ENCODE measurements at places on chromosomes 5 and 9.

DNA sequence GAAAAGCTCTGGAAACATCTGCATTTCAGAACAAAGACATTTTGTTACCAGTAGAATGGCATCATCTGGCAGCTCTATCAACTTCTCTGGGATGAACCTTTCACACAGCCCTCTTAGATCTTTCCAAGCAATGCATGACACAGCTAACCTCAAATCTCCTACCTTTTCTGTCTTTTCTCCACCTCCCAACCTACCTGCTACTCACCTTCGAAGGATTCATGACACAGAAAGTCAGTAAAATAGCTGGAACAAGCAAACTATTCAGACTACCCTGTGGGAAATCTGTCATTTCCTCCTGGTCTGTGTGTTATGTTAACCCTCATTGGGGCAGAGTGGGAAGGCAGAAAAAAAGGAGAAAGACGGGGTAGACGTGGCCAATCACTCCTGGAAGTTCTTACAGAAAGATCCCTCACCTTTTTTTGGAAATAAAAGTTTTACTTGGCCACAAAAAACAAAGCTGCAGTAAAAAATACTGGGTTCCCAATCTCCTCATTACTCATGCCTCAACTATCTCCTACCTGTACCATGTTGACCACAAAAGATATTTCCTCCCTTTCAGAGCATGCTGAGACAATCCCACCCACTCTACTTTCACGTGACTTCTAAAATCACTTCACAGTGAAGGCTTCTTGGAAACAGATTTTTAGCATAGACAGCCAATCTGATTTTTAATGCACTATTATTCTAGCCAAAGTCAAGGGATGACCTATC lies 362.1 kb upstream of the RFX3 start:
- DNase-seq: no peak

DNA sequence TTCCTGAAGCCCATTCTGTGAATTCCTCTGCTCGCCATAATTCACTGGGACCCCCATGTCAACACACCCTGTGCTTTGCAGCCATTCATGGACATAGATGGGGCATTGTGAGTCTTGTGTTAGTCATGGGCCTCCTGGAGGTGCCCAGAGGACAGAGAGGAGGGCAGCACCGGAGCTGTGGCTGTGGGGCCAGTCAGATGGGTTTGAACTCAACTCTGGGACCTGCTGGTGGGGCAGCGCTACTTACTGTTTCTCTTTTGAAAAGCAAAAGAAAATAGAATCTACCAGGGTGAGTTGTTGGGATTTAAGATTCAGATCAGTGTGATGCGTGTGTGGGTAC lies 11.3 kb upstream of the EXOC3 start:
- DNase-seq: no peak

DNA sequence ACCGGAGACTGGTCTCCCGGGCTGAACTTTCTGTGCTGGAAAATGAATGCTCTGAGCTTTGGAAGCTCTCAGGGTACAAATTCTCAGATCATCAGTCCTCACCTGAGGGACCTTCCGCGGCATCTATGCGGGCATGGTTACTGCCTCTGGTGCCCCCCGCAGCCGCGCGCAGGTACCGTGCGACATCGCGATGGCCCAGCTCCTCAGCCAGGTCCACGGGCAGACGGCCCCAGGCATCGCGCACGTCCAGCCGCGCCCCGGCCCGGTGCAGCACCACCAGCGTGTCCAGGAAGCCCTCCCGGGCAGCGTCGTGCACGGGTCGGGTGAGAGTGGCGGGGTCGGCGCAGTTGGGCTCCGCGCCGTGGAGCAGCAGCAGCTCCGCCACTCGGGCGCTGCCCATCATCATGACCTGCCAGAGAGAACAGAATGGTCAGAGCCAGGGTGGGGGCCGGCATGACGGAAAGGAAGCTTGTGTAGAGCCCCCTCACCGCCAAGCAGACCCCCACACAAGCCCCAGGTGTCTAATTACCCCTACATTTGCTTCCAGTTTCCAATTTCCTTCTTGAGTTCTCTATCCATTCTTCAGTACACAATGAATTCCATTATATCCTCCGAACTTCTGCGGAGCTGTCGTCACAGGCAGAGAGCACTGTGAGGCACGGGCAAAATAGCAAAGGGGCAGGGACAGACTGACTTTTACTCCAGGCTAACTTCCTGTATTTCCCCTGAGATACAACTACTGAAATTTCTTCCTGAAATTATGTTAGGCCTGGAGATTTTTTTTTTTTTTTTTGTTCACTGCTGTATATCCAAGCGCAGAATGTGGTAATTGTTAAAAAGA lies 23.2 kb downstream of the CDKN2A start:
- DNase-seq: no peak

DNA sequence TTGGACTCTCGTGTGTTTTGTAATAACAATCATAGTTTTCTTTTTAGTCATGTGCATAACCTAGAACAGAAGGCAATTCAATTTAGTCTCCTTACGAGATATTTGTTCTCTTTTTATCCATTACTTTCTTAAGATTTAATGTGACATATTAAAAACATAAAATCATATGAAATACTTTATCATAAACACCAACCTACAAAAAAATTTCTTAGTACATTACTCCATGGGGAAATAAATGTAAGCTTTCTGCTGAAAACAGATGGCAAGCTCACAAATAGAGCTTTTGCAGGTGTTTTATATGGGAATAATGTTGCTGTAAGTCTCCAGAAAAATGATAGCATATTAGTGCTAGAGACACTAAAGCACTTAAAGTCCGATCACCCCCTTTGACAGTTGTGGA lies 1035.2 kb upstream of the ARRDC3 start:
- no peak for DNase-seq

- no peak for DNase-seq
Observed at GRCh38 chr5:102277144-102277543, 18.9 kb downstream of the SLCO4C1 start.

DNA sequence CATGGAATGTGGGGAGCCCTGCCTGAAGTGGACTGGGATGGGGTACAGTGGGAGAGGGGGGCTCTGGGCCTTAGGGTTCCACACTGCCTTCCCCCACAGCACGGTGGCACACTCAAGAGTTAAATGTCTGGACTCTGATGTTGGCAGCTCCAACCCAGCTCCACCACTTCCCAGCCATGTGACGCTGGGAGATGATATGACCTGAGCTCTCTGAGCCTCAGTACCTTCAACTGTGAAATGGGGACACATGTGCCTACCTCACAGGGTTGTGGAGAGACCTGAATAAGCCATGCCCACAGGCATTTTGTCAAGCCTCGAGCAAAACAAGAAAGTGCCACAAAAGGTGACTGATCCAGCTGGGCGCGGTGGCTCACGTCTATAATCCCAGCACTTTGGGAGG lies 3.4 kb upstream of the PDGFRB start:
- DNase-seq: no peak

DNA sequence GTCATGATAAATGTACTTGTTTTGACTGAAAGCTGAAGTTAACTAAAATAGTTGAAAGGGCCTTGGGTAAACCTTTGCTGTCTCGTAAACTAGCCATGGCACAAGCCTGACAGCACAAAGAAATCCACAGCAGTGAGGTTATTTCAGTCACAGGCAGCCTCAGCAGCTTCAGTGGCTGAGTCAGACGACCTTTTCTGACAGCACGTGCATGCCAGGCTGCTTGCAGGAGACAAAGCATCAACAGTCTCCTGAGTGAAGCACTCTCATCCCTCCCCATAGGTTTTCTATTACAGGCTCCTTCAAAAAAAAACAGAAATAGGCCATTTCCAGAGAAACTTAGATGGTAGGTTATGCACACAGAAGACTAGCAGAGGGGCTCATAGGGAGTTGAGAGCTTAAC lies 34.6 kb downstream of the OXCT1 start:
- DNase-seq: peak; percentile 63

GRCh38 chr5:101435768-101436167 lies 532.7 kb upstream of the ST8SIA4 start:
- no peak for DNase-seq

DNA sequence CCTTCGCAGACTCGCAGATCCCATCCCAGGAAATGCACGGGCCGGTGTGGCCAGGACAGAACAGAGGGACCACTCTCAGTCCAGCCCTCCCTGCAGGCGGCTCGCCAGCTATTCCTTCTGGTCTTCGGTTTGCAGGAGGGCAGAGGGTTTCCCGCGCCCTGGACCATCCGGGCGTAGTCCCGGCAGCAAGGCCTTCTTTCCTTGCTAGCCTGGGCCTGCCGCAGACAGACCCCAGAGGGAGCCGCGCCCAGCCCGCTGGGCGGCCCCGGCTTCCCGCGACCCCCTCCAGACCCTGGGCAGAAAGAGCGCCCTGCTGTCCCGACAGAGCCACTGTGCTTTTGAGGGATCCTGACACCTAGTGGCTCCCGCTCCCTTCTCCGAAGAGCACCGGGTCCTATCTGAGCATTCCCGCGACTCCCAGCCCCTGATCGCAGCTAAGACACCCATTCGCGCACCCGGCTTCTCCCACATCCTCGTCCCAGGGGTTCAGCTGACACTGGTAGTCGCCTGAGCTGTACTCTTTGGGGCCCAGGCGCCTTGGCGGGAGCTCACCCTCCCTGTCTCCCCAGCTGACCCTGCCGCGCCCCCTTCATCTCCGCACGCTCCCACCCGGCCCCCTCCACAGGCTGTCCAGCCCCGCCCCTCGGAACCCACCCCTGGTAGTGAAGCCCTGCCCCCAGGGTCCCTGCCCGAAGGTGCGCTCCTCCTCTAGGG lies 1.1 kb downstream of the CFAP90 start:
- no peak for DNase-seq

DNA sequence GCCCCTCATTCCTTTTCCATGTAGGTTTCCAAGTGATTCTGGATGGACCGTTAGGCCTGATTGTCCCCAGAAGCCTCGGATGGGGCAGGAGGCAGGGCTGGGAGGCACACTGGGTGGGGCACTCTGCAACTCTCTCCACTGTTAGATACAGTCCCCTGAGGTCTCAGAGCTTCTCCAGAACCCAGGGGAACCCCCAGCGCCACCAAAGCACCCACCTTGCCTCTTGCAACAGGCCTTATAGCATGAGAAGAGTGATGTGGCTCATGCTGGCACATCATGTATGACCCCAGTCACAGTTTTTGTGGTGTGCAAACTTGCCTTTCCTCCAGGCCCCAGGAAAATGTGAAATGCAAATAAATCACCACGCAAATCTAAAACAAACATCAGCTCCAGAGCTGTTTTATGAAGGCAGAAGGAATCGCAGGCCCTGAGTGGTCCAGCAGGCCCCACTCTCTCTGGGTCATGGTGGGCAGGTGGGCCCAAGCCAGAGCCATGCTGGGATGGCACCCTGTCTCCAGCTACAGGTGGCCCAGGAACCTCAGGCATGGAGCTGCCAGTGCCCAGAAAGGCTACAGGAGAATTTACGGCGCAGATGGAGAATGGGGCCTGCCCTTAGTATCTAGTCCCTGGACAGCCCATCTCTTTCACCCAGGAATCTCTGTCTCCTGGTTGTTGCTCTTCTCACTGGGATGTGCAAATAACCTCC lies 36.3 kb upstream of the CDKN2AIPNL start:
- no peak for DNase-seq

GRCh38 chr9:7653262-7653661 lies 146.3 kb downstream of the DMAC1 start:
- DNase-seq: no peak

GRCh38 chr9:131676431-131676972 lies 63.4 kb downstream of the RAPGEF1 start:
- no peak for DNase-seq

- no peak for DNase-seq
Observed at GRCh38 chr9:115036691-115037090, 81.3 kb downstream of the TNC start.

GRCh38 chr9:126623314-126623666 lies 9.6 kb downstream of the LMX1B start:
- DNase-seq: no peak

- DNase-seq: no peak
Observed at GRCh38 chr9:131112374-131113154, 12.8 kb upstream of the NUP214 start.

DNA sequence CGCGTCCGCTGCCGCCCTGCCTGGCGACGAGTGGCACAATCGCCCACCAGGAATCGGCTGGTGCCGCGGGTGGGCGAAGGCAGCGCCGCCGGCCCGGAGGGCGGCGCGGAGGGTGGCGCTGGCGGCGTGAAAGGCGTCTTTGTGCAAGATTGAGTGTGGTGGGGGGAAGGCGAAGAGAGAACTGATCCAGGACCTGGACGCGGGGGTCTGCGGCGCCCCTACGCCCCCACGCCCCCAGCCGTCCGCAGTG lies 4.6 kb upstream of the RGMB start:
- DNase-seq: no peak

GRCh38 chr9:124652615-124653393 lies 118.3 kb downstream of the NR6A1 start:
- peak; percentile 99 for DNase-seq

DNA sequence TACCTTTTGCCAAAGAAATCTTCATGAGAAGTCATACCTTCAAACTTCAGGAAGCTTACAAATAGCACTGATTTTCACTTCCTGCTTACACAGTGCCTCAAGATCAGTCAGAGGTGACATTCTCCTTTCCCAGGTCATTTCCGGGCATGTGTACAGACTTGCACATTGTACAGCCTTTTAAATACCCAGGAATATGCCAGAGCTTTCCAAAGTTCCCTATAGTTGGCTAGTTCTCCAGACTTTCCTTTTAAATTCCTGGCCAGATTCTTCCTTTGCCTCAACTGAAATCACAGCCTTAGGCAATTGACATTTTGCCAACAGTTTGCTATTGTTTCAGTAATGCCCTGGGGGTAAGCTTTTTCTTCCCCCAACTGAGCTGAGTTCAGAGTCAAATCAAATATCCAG lies 47.2 kb downstream of the RFX3 start:
- DNase-seq: no peak

DNA sequence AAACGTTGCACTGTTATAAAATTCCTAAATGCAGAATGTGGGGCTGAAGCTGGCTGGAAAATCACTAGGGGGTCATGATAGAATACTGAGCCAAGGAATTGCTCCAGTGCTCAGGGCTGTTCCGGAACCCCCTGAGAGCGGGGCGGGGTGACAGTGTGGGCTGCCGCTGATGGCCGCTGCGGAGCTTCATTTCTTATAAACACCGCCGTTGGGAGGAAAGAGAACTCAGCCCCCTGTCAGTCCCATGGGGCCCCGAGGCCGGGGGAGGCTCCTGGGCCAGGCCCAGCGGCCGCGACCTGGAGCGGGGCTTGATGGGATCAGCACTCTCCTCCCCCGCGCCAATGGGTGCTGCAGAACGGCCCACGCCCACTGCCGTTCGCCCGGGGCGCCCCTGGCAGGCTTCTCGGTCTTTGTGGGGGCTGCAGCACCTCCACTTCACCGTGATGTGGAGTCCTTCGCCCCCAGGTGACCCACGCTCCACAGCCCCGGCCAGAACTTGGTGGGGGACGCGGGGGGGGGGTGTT lies 5.2 kb upstream of the IRF1 start:
- peak; percentile 48 for DNase-seq

Measured in GM04503 (cell line).